ENCODE measurements at places on chromosomes 16 and 17.
A peak's percentile ranks its signal among the peaks of the same experiment; 100 is the strongest.

GRCh38 chr17:82803185-82803584 is 36.6 kb downstream of the ZNF750 start:
- DNase-seq: no peak

DNA sequence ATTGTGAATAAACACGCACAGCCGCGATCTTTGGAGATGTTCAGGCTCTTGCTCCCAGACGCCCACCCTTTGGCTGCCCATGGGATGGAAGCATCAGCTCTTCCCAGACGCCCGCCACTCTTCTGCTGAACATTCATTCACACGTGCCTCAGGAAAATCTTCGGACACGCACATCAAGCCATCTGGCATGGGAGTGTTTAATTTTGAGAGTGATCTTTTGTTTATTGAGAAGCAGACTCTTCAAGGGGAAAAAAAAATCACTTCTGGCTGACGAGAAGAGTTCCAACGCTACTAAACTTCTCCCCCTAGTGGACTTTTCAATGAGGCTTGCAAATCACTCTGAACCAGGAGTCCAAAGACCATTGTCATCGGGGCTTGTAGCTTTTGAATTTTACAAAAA is 62.0 kb upstream of the NUDT7 start:
- peak; percentile 17 for DNase-seq

DNA sequence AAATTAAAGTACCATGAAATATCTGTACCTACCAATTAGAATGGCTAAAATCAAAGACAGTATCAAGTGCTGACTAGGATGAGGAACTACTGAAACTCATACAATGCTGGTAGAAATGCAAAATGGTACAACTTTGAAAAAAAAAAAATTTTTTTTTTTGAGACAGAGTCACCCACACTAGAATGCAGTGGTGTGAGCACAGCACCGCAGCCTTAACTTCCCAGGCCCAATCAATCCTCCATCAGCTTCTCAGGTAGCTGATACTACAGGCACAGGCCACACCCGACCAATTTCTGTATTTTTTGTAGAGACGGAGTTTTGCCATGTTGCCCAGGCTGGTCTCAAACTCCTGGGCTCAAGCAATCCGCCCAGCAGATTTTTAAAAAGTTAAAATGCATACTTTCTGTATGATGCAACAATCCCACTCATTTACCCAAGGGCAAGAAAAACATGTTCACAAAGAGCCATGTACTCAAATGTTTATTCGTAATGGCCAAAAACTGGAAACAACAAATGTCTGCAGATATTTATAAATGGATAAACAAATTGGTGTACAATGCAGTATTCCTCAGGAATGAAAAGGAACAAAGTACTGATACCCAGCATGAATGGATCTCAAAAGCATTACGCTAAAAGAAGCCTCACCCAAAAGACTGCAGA is 8.7 kb downstream of the SMURF2 start:
- DNase-seq: no peak

DNA sequence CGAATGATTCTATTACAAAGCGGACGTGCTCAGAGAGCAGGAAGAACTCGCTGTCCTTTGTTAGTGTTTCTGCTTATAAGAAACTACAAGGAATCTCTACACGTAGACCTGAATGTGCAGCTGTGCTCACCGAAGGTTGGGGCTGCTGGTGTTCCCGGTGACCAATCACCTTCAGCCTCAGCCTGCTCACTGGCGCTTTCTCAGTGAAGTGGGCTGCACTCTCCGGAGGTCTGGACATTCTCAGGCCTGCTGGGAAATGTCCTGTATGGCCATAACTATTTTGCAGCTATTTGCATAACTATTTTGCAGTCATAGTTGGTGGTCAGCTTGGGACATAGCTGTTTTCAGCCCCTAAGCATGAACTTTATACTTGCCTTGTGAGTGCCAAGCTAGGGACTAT is 9.7 kb upstream of the CIAO3 start:
- no peak for DNase-seq

DNA sequence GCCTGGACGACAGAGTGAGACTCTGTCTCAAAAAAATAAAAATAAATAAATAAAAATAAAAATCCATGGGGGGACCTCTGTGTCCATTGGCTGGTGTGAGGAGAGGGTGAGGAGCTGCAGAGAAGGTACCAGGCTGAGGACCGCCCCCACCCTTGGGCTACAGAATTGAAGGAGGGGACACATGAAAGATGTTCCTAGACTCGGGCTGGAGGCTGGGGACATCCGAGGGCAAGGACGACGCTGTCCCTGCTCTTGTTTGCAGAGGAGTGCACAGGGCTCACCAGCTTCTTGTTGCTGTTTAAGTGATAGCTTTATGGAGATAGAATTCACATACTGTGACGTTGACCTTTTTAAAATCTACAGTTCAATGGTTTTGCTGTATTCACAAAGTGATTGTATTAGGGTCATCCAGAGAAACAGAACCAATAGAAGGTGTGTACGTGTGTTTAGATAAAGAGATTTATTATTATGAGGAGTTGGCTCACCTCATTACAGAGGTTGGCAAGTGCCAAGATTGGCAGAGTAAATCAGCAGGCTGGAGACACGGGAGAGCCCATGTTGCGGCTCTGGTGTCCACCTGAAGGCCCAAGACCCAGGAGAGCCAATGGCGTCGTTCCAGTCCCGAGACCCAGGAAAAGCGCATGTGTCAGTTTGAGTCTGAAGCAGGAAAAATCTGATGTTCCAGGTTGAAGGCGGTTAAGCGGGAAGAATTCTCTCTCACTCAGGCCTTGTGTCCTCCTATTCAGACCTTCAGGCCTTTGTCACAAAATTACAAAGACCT is 320.7 kb downstream of the SEC14L1 start:
- DNase-seq: peak; percentile 29

GRCh38 chr16:535446-536405 is 8.2 kb downstream of the CAPN15 start:
- no peak for DNase-seq

DNA sequence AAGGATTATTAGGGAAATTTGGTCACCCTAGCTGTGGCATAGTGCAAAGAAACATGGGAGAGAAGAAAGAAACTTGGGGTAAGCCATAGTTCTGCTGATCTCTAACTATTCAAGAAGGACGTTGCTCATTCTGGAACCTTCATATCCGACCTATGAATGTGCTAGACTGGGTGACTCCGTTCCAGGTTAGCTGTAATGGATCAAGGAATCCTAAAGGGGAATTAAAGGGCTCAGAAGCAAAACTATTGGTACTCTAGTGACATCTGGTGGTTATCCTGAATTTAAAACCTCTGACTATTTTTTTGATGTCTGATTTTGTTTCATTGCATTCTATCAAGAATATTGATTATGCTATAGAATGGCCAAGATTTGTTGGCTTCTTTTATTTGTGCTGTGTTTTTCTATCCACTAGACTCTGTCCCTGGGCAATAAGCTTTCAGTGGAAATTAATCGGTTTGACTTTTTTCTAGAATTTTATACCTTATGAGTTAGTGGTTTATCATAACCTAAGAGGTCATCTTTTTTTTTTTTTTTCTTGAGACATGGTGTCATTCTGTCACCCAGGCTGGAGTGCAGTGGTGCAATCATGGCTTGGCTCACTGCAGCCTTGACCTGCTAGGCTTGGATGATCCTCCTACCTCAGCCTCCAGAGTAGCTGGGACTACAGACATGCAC is 19.5 kb downstream of the PCTP start:
- DNase-seq: peak; percentile 17

GRCh38 chr17:61395983-61396585 is 3.6 kb upstream of the TBX2 start:
- no peak for DNase-seq

Measured in activated CD4-positive, alpha-beta T cell treated with anti-CD3 and anti-CD28 coated beads, Interleukin-2, Interleukin-6, amounts not matched to agents 100 ng/mL and 50 ng/mL, durations not matched to agents 16 hours and 8 hours (primary cell).